ENCODE measurements at places on chromosomes 11 and 22. TPM values are rescaled to one million over a fixed set of nuclear protein-coding genes. Genes with fewer than 3 reads are reported as not detected.

LAYN gene
- total RNA-seq = 5.8 TPM

C11orf71 gene
- total RNA-seq = 9.9 TPM

PRPF19 gene
- total RNA-seq = 42.3 TPM

PGA4 gene
- 3.0 TPM for total RNA-seq

SLCO2B1 gene
- 49.0 TPM for total RNA-seq

- DNase-seq = no peak
Measured at GRCh38 chr22:22179858-22180257, 64.7 kb upstream of the VPREB1 start.

DNA sequence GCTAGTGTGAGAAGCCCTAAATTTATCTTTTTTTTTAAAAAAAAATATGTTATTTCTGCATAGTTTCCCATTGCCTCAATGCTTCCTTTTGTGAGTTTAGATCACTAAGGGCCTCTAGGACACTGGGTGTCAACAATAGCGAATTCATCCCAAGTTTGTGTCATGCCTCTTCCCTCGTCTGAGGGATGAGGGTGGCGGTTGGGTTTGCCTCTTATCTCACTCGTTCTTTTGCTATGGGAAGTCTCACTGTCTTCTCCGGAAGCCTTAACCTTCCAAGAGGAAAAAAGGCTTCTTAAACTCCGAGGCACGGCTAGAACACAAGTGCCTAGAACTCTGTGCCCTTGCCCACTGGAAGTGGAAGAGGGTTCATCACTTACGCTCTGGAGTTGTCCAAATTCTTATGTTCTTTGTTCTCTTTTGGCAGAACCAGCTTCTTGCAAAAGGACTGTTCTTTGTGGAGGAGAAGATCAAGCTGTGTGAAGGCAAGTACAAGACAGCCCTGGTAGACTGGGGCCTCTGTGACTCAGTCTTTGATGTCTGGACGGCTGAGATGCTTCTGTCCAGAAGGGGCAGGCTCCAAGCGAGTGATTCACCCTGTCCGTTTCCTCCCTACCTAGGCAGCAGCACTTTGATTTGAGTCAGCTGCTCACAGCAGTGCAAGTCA is 78.5 kb downstream of the TRAF6 start:
- DNase-seq = peak; percentile 76

- no peak for DNase-seq
Measured at GRCh38 chr22:44783581-44783980, 31.2 kb downstream of the ARHGAP8 start.

GRCh38 chr11:118916842-118917388 is 8.8 kb downstream of the BCL9L start:
- peak; percentile 81 for DNase-seq

DNA sequence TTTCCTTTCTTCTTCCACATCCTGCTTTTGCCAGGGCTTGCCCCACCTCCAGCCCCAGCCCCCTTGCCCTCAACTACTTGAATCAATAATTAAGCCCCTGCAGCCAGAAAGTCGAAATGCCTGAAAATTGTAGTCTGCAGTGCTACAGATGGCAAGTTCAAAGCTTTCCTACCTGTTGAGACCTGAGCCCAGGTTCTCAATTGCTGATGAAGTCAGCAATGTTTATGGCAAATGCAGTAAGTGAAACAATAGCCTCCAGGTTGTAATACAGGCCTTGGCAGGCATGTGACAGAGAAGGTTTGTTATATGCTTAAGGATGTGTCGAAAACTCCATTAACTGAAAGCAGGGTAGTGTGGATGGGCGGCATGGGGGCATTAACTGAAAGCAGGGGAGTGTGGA is 181.1 kb upstream of the SESN3 start:
- no peak for DNase-seq

- DNase-seq = no peak
Measured at GRCh38 chr11:102553835-102554282, 23.3 kb upstream of the MMP7 start.

DNA sequence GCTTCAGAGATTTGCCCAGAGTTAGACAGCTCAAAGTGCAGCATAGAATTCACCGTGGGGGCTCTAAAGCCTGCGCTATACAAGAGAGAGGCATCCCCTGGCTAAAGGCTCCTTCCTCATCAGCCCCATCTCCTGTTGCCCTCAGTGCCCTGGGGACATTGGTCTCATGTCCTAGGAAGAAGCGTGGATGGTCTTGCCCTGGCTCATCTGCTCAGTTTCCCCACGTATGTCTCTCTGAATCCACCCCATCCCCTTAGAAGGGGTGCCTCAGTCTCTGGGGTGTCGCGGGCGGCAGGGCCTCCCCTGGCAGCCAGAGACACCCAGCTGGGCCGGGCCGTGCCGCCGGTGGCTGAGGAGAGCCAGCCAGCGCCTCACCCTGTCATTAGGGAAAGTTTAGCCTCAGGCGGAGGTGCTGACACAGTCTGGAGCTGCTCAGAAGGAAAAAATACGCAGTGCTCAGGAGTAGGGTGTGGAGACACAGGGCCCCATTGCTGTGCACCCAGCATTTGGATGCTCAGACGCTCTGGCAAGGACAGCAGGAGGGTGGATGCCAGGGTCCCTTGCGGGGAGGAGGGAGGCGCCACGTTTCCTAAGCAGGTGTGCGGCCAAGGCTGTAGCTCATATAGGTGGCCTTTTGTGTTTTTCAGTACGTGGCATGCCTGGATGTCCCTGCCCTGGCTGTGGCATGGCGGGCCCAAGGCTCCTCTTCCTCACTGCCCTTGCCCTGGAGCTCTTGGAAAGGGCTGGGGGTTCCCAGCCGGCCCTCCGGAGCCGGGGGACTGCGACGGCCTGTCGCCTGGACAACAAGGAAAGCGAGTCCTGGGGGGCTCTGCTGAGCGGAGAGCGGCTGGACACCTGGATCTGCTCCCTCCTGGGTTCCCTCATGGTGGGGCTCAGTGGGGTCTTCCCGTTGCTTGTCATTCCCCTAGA is 1.3 kb downstream of the SLC39A13 start:
- DNase-seq = no peak

Measured in left cardiac atrium (tissue), 4 donors.